CD4-positive, alpha-beta T cell treated with Interferon alpha-2 for 1 hour (primary cell): ENCODE measurements at places on chromosomes 12 and 14.

GRCh38 chr12:32089156-32089555 lies 17.5 kb upstream of the BICD1 start:
- DNase-seq = no peak

DNA sequence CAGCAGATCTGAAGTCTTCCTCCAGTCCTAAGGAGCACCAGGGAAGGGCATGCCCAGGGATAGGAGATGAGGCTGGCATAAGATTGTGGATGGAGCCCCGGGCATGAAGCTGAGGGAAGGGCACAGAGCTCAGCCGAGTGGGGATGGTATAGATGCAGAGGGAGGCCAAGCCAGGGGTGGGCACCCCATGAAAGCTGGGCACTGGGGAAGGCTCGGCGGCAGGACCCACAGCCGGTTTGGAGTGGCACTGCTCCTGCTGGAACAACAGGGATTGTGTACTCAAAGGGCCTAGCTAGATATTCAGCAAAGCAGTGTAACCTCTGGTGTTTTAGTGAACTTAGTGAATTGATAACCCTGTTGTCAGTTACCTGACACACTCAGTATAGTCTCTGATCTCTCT lies 117.1 kb downstream of the NTF3 start:
- DNase-seq = no peak

DNA sequence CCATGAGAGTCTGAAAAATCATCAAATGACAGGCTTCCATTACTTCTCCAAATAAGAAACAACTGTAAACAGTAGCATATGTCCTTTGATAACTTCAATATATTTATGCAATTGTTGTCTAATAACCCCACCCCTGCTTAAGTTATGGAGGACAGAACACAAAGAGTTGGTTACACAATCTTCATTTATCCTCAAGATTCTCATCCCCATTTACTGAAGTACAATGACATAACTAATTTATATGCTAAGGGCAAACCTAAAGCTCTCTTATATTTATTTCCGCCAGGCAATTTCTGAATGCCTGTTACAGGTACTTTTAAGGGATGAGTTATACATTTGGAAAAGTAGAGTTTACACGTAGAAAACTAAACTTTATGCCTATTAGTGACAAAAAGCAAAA lies 12.3 kb downstream of the SCAF11 start:
- no peak for DNase-seq

DNA sequence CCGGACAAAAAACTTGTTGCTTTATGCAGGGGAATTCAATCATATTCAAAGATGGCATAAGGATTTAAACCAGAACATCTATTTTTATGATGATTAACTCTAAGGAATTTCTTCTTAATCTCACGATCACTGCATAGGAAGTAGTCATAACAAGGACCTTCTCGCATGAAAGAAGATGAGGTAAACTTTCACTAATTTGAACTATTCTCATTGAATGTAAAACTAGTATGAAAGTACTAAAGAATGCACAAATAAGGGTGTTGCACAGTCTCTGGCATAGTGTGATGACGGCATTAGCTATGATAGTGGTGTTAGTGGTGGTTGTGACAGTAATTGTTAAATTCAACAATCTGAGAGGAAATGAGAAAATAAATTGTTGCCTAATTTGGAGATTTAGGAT lies 280.0 kb downstream of the SLC6A15 start:
- no peak for DNase-seq

GRCh38 chr14:38752341-38752740 lies 350.7 kb downstream of the SEC23A start:
- DNase-seq = no peak

DNA sequence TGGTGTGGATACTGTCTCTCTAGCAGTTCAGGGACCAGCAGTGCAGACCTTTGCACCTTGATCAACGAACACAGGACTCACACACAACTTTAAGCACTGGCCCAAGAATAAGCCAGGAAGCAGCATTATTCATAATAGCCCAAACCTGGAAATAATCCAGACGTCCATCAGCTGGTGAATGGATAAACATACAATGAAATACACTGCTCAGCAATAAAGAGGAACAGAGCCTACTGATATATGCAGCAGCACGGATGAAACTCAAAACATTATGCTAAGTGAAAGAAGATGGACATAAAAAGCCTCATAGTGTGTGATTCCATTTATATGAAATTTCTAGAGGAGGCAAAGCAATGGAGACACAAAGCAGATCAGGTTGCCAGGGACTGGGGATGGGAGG lies 303.9 kb upstream of the FKBP4 start:
- DNase-seq = no peak

- no peak for DNase-seq
Measured at GRCh38 chr12:104952816-104953215, 5.3 kb downstream of the SLC41A2 start.

GRCh38 chr12:54701940-54702592 lies 53.9 kb upstream of the DCD start:
- DNase-seq = peak; percentile 3

GRCh38 chr12:54213079-54213478 lies 24.3 kb upstream of the SMUG1 start:
- DNase-seq = no peak

GRCh38 chr12:67989184-67989920 lies at the start of gene IFNG-AS1:
Gene IFNG-AS1 (plus strand): TSS chr12:67989447.
- peak; percentile 61 for DNase-seq

GRCh38 chr12:112322882-112323547 lies 59.2 kb downstream of the HECTD4 start:
- DNase-seq = no peak
